ENCODE measurements at places on chromosomes 5 and 9.

- no peak for DNase-seq
These were observed 218.6 kb downstream of the SEMA6A start for GRCh38 chr5:116355819-116356601.

GRCh38 chr5:89053547-89053946, 170.6 kb upstream of the MEF2C start:
- DNase-seq: no peak

GRCh38 chr5:150544611-150545219, 36.8 kb downstream of the NDST1 start:
- peak; percentile 47 for DNase-seq

- DNase-seq: no peak
These were observed 5.3 kb upstream of the TRIM41 start for GRCh38 chr5:181217803-181218062.

GRCh38 chr5:154937186-154937717, 759 bp downstream of the GEMIN5 start:
- no peak for DNase-seq

DNA sequence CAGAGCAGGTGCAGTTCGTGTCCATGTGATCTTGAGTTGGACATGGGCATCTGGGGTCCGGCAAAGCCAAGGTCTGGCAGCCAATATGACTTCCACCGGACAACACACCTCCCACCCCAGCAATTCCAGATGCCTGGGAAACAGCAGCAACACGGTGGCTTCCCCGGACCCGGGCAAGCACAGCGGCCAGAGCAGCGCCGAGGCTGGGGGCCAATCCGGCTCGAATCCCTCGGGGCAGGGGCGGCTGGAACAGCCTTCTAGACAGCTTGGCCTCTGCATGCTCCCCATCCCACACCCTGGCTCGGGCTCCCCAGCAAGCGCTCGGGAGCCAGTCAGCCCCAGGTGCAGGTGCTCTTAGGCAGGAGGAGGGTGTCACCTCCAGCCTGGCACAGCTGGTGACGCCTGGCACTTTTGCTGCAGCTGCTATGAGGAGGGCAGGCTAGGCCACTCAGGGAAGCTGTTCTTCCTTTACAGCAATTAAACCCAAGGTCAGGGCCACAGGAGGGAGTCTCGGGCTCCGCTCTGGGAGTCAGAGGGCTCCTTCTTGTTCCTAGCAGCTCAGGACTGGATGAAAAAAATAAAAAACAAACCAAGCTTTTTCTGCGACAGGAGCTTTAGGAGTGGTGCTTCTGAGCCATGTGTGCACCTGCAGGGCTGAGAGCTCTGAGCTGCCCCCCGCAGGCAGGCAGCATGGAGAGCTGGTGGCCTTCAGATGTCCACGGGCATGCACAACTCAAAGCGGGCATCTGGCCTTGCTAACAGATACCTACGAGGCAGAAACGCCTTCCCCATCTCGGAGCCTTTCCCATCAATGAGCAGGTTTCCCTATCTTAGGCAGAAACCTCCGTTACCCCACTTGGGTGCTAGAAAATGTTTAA, 28.2 kb downstream of the DBH start:
- DNase-seq: no peak

DNA sequence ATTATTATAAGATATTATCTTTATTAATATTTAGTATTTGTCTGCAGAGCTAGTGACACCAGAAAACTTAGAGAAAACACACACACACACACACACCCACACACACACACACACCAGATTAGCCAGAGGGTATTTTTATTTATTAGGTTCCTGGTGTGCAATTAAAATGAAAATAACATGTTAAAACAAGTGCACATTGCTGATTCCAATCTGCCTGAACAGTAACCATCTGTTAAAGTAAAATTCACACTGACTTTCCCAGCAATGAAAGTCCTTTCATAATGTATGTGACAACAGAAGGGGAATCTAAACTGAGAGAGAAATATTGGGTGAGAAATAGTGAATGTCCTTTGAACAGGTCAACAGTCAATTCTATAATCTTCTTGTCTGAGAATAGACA, 2323.5 kb upstream of the ACO1 start:
- DNase-seq: no peak

GRCh38 chr9:129518074-129518473, 102.8 kb downstream of the C9orf50 start:
- DNase-seq: no peak

GRCh38 chr5:103674739-103675138, 112.2 kb upstream of the NUDT12 start:
- DNase-seq: no peak

- DNase-seq: no peak
These were observed 60.2 kb downstream of the PPARGC1B start for GRCh38 chr5:149790276-149790675.

DNA sequence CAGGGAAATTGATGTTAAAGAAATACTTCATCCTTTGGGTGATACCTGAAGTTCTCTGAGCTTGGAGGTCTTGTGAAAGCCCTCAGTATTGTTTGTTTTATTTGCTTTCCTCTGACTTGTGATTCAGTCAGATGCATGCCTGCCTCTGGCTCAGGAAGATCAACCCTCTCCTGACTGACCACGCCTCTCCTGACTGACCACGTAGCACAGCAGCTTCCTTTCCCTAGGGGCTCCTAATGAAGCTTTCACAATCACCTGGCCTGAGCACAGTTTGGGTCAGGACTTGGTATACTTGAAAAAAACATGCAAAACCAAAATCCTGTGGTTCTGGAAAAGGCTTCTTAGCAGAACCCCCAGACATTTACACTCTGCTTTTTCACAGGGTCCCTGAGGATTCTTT, 3.8 kb downstream of the TGFBI start:
- no peak for DNase-seq

DNA sequence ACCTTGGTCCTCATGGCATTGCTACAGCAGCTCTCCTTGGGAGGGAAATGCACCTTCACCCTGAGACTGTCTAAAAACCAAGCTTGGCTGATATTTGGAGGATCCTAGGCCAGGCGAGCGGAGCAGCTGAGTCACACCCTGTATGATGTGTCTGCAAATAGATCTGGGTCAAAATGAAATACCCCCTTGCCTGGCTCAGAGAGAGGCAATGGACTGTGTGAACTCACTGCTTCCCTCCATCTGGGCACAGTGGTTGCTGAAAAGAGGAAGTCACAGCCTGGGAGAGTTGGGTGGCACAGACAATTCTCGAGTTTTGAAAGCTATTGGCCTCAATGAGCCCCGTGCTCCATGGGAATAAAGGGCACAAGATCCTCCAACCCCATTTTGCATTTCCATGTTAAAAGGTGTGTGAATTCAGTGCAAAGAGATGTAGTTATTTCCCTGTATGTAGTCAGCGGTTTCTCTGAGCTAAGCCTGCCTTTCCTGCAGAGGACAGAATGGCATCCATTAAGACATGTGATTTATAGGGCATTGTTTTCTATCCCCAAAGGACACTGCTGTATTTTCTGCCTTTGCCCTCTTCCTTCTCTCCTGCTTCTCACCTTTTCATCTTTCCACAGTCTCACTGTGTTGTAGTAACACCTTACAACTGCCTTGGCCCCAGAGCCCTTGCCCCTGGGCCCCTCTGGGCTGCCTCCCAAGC, 177.2 kb downstream of the GADD45G start:
- no peak for DNase-seq

DNA sequence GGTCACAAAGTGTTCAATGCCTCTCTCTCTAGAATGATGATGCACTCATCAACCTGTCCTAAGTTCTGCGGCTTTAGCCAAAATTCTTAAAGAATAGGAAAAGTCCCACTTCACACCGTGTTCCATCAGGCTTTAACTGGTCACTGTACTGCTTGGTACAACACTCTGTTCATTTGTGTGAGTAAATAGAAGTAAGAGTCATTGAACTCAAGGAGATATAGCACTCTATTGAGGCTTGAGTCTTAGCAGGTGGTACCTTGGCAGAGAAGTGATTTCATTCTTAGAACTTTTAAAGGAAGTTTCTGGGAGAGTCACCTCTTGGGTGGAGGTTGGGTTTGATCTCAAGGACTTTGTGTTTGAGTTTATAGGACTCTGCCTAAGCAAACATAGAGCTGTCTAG, 92.6 kb downstream of the TENT4A start:
- no peak for DNase-seq

DNA sequence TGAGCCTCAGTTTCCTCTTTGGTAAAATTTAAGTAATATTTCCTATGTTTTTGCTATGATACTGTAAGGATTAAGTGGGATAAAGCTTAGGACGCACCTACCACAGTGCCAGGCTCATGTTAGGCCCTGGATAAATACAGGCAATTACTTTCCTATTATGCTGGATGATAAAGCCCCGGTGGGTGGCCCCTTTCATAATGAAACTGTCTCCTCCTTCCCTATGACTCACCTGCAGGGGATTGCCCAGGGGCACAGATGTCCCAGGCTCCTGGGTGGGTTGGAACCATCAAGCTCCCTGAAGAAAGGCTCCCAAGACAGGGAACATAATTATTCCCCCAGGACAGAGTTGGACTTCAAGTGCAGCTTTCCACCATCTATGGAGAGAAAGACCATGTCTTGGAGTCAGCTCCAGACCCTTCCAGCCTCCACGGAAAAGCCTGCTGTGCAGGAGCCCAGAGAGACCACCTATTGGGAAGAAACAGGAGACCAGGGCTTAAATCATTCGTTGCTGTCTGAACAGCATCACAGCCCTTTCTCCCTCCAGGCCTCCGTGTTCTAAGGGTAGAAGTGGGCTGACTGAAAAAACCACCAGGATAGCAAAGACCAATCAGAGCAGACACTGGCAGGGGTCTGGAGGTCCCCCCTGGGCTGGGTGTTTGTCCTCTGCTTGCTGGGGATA, 43.2 kb upstream of the FOXE1 start:
- DNase-seq: no peak

DNA sequence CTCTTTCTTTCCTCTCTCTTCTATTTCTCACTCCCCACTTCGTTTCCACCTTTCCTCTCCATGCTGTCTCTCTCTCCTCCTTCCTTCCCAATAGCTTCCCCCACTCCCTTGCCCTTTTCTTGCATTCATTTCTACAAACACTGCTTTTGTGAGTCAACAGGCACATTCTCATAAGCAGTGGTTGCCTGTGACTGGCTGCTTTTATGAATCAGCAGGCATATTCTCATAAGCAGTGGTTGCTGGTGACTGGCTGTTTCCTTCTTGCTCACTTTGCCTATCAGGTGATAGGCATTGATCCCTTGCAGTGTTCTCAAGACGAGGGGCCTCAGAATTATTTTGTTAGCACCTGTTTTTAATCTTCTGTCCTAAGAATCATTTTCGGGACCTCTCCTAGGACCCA, 116.1 kb upstream of the ACTBL2 start:
- peak; percentile 82 for DNase-seq

DNA sequence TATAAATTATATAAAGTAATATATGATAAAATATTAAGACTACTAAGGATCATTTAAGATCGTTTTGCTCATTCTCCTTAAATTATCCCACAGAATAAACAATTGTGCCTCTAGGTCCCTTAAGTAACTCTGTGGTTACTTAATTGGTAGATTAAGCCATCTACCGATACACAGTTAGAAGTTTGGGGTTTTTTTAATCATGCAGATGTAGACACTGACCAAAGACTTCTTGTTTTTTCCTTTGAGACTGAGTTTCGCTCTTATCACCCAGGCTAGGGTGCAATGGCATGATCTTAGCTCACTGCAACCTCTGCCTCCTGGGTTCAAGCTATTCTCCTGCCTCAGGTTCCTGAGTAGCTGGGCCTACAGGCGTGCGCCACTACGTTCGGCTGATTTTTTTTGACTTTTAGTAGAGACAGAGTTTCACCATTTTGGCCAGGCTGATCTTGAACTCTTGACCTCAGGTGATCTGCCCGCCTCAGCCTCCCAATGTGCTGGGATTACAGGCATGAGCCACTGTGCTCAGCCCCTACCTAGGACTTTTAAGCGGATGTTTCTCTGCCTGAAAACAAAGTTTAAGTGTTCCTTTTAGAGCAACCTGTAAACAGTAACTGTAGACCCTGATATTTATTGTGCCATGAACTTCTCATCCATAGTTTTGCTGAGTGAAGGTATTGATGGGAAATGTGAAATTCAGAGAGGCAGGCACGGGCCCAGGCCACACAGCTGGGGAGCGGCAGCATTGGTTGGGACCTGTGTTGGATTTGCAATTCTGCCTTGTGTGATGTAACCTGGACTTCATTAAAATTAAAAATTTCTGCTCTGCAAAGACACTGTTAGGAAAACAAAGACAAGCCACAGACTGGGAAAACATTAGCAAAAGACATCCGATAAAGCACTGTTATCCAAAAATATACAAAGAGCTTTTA, 11.6 kb downstream of the CEL start:
- no peak for DNase-seq

DNA sequence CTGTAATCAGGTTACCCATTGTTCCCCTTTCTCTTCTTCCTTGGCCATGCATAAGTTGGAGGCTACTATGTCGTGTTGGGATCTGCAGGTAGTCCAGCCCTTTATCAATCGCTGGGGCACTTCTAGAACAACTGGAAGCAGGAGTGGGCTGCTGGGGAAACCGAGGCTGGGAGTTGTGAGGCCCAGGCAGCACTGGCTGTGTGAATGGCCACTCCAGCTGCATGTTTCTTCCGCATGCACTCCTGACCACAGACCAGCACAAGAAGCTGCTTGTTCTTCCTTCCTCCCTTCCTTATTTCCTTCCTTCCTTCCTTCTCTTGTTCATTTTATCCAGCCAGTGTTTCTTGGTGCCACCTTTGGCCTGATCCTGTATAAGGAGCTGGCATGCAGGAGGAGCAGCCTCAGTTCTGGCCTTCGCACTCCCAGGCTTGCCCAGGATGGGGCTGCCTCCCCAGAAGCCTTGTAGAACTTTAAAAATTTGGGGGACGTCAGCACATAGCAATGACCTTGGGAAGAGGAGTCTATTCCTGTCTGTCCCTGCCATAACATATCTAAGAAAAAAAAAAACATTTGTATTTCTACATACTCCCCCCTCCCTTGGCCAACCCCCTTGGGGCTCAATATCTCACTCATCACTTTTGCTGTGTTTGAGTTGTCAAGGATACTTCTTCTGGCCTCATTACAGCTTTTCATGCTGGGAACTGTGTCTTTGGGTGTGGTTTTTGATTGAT, 20.8 kb upstream of the CXCL14 start:
- no peak for DNase-seq

DNA sequence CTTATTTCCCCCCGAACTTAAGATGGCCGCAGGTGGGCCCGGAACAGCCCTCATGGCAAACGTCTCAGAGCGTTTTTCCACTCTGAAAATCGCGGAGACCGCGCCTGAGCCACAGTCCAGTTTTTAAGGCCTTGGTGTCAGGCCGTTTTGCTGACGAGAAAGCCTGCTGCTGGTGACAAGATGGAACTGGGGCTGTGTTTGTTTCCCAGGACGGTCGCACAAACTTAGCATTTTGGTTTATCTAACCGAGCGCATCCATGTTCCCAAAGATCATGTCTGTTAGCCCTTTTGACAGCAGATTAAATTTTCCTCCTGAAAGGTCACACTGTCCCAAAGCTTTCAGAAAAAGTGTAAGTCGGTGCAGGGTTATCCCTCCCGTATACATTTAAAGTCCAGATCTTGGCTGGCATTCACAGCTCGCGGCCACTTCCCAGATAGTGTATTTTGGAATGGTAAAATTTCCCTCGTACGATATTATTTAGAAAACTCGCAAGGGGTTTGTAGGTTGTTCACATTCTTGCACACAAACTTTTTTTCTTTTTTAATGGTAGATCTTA, 812 bp downstream of the SREK1 start:
- no peak for DNase-seq

- DNase-seq: no peak
These were observed 356.5 kb downstream of the CCDC171 start for GRCh38 chr9:15909297-15909696.

Measured in foreskin melanocyte (primary cell).